LNCaP clone FGC (cell line): ENCODE measurements at places on chromosomes 3 and 15.

- DNase-seq, result no peak
These were observed 40.8 kb downstream of the HMG20A start for GRCh38 chr15:77461486-77461885.

GRCh38 chr3:53583161-53583690, 88.8 kb downstream of the CACNA1D start:
- no peak for DNase-seq

GRCh38 chr15:43519196-43519595, 1.8 kb downstream of the MAP1A start:
- no peak for DNase-seq

DNA sequence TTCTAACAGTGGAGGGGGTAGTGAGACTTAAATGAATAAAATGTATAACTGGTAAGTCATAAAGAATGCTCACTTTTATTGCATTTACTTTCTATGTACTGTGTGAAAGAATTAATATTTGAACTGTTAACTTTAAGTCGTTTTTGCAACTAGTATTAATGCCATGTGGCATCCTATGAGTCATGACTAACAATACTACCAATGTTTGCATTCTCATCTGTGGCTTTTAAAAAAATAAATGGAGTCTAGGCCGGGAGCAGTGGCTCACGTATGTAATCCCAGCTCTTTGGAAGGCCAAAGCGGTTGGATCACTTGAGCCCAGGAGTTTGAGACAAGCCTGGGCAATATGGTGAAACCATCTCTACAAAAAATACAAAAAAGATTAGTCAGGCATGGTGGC, 5.2 kb downstream of the C3orf49 start:
- no peak for DNase-seq

GRCh38 chr3:12175844-12176453, 17.2 kb upstream of the TIMP4 start:
- no peak for DNase-seq

DNA sequence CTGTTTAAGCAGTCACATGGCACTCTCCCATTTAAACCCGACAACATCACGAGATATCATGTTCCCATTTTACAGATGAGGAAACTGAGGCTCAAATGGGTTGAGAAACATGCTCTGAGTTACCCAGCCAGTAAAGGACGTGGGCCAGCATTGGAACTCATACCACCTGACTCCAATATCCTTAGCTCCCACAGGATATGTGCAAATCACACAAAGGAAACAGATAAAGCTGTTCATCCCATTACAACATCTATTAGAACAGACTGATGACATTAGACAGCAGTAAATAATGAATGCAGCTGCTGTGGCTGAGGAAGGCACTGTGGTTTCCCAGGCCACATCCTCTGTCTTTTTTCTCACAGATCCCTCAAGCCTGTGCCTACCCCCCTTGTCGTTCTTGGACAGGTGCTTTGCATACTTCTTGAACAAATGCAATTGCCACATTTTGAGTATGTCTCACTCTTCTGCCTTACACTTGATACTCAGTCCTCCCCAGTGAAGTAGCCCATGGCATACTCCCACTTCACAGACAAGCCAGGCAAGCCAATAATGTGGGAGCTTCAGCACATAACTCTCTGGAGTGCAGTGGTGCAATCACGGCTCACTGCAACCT, 17.7 kb downstream of the FRMD4B start:
- no peak for DNase-seq

DNA sequence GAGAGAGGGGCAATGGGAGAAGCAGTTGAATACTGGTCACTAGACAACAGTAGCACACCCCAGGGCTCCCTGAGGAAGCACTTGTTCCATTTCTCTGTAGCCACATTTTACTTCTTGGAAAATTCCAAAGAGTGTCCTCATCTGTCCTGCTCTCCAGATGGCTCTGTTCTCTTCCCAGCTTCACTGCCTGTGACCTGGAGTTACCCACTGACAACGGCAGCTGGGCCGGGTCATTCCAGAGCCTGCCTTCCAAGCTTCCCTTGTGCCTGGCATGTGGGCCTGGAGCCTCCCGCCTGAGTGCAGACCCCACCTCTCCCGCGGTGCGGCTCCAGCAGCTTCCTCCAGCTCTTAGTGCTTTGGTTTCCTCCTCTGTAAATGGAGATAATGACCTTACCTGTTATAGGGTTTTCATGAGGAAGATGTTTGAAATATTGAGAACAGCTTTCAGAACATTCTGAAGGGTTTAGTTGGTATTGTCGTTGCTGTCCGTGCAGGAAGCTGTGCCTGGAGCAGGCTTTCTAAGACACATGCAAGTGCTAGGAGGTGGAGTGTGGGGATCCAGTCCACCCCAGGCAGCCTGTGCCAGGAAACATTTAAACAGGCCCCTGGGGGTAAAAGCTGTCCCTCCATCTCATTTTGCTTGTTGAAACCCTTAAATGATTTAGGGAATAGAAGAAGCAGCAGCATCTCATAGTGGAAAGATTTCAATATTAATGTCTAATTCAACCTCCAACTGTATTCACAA, 24.8 kb downstream of the EFCC1 start:
- DNase-seq, result no peak

DNA sequence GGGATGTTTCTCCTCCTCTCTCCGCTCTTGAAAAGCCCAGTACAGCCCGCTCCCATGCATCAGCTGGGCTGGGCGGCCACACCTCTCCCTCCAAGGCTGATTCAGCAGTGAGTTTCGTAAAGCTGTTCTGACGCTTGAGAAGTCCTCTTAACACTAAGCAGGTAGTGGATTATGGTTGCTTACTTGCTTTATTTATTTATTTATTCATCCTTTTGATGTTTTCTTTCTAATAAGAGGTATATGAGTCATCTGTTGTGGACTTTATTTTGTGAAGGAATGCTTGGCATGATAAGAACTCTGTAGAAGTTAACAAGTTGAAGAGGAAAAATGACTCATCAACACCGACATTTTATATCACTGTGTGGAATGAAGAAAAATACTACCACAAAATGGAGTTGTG, 285.0 kb downstream of the SQOR start:
- DNase-seq, result no peak

DNA sequence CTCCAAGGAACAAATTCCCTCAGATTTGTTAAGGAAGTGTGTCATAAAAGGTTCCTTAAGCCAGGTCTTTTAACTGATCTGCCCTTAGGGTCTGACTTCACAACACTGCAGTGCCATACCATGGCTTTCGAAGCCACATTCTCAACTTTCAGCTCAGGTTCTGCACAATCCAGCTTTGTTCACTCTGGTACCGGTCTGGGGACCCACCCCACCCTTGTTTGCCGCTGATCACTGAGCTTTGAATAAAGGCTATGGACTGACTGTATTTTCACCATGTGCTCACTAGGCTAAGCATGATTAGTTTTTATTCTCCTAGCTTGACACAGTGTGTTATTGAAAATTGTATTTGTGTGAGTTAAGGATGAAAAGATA, 15.9 kb downstream of the SNX1 start:
- no peak for DNase-seq

- DNase-seq, result no peak
These were observed 230.2 kb upstream of the CD96 start for GRCh38 chr3:111311709-111312235.

- no peak for DNase-seq
These were observed 63.9 kb downstream of the ADCY5 start for GRCh38 chr3:123385001-123385401.

DNA sequence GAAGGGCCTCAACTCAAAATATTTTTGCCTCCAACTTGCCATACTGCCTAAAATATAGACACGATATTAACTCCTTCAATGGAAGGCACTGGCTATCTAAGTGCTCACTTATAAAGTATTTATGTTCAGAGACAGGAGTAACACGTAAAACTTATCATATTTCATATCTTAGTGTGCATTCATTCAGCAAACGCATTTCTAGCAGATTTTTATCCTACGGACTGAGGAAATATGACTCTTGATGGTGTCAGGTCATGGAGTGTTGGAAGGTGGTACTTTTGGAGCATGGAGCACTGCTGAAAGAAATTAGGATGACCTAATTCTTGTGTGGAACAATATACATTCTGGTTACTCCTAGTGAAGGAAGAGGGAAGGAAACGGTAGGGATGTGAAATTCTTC, 43.8 kb upstream of the LEKR1 start:
- no peak for DNase-seq

GRCh38 chr15:64776402-64776786, 1.0 kb upstream of the RBPMS2 start:
- no peak for DNase-seq
